Stimulated activated CD8-positive, alpha-beta memory T cell treated with anti-CD3 and anti-CD28 coated beads, Interleukin-4, amount 100 ng/mL, for 1 hour (primary cell): ENCODE measurements at places on chromosomes 2 and 18.

DNA sequence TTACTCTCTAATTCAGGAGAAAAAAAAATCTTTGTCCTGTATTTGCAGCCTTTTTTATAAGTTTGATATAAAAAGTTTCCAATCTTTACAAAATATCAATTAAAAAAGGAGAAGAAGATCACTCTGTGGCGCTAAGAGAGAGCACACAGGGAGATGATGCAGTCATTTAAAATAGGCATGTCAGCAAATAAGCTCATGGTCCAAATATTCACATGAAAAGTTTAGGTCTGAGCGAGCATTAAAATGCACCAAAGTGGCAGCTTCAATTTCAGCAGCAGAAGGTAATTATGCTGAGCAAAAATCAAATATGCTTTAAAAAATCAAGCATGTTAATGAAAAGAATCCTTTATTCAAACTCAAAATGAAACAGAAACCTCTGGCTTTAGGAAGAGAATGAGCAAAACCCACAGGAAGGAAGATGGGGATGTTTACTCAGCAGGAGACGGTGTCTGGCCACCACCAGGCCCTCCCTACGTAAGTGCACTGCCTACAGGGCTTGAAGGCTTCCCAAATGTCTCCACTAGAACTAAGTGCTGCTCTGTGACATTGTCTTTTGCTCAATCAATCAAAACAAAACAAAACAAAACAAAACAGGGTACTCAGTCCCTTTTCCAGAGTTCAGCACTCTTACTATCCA is 120.4 kb downstream of the L3MBTL4 start:
- no peak for DNase-seq

DNA sequence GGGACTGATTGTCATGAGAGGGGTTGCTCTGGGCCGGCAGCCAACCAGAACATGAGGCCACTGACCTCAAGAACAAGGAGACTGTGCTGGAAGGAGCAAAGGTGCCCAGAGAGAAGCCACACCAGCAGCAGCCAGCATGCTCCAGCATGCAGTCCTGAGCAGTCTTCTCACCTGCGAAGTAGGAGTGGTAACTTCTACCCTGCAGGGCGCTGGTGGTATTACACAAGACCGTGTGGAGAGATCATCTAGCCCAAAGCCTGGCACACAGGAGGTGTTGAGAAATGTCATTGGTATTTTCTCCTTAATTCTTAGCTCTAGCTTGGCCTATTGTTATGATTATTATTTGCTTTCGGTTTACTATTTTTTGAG is 132.7 kb downstream of the TSN start:
- no peak for DNase-seq

DNA sequence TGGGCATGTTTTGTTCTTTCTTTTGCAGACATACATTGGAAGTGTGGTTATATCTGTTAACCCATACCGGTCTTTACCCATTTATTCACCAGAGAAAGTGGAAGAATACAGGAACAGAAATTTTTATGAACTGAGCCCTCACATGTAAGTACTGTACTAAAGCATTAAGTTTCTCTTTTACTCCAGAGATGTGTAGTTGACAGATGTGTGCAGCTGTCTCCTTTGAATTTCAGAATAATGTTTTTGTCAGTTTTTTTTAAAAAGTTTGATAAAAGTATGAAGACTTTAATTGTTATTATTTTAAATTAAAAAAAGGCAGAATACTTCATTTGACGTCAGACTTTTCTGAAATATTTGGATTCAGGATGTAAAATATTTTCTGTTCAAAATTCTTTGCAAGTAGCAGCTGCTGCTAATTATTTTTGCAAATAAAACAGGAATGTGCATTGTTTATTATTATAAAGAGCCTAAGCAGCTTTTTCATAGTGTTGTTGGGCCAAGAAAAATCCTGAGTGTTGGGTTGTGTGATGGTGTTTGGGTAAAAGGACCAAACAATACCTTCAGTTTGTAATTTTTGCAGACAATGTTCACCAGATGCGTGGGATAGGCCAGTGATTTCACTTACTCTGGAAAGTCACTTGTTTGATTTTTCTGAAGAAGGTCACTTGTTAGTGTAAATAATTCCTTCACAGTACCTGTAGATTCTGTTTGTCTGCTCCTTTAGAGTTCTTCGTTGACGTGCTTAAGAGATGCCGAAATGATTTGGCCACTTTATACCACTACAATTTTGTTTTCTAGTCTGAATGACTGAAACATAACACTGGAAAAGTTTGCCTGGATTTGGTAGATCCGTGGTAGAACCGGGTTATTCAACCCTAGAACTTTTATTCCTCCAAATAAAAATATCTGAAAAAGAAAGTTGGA is 51.1 kb downstream of the MYO1B start:
- DNase-seq, result no peak

- no peak for DNase-seq
Observed at GRCh38 chr18:28823506-28824182, 646.7 kb upstream of the CDH2 start.

GRCh38 chr18:52936931-52937330 is 596.9 kb downstream of the DCC start:
- DNase-seq, result no peak
